Right renal pelvis (tissue), 4 donors: ENCODE measurements at places on chromosomes 1 and 21.

DNA sequence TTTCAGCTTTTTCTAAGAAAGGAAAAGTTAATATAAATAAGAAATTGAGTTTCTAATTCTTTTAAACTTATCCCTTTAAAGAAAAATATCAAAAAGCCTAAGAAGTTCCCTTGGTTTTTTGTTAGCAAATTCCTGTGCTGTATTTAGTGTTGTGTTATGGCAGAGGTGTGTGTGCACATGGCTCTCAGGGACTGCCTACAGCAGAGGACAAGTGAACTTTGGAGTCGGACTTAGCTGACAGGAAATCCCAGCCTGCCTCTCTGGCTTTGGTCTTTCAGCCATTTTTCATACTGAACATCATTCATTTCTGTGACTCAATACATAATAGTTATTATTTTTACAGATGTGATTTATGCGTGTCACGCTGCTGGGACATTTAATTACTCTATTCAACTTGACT is 149.6 kb downstream of the FMN2 start:
- DNase-seq, result no peak

GRCh38 chr1:241079047-241079446 is 278.0 kb downstream of the RGS7 start:
- no peak for DNase-seq

DNA sequence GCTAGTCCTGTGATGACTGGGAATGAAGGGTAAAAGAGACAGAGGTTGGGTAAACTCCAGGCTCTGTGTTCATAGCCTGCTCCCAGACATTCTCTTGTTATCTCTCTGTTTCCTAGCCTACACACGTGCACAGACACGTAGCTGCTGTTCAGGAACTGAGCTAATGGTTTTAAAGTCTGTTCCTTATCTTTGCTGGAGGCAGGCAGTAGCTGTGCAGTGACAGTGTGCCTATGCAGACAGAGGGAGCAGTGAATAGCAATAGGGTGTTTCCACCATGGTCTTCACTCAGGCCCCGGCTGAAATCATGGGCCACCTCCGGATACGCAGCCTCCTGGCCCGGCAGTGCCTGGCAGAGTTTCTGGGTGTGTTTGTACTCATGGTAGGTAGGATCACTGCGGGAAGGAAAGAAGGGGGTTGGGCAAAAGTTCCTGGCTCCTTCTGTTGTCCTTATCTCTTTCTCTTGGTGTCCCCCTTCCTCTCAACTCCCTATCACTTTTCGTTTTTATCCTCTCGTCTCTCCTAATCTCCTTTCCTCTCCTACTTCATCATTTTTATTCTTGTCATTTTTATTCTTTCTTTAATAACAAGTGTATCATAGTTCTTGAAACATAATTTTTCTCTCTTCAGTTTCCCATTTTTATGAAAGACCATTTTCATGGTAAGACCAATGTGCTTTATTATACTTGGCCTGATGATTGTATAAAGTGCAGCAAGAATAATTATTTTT is at the start of gene AQP10:
Gene AQP10, plus strand, starts transcription at position 212 of the 727 bp plus-strand sequence. Its CDS starts 63 bp downstream, at position 275.
- no peak for DNase-seq

GRCh38 chr1:202835548-202836072 is 24.9 kb downstream of the PCAT6 start:
- no peak for DNase-seq

- no peak for DNase-seq
Measured at GRCh38 chr1:200316148-200316803, 93.6 kb downstream of the ZNF281 start.

DNA sequence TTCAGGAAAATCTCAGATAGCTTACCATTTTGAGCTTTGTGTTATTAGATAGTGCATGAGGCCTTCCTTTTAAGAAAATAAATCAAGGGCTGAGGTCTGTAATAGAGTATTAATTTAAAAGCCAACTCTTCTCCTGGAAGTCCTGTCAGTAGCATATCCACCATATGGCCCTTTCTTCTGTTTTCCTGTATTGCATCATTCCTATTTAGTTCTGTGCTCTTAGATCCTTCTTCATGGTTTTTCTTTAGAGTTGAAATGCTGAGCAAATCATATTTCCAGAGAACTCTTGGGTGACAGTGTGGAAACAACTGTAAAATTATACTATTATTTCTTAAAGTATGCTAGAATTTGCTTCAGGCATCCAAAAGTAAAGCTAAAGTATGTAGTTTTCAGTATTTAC is 91.7 kb downstream of the TTC3 start:
- no peak for DNase-seq

DNA sequence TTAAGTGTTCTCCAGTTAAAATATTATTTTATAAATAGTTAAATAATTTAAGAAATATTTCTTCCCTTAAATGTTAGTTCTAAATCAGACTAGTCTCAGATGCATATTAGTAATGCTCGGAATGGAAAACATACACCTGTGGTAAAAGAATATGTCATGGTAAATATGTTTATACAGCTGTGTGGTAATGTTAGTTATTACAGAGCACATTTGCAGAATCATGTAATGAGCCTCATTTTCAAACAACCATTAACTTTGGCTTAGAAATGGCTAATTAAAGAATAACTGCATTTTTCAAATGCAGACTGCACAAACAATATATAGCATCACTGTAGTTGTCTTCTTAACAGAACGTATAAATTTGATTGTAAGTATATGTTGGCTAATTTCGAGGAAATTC is 90.3 kb downstream of the DISP1 start:
- no peak for DNase-seq

GRCh38 chr1:81071072-81071858 is 729.5 kb upstream of the ADGRL2 start:
- no peak for DNase-seq

DNA sequence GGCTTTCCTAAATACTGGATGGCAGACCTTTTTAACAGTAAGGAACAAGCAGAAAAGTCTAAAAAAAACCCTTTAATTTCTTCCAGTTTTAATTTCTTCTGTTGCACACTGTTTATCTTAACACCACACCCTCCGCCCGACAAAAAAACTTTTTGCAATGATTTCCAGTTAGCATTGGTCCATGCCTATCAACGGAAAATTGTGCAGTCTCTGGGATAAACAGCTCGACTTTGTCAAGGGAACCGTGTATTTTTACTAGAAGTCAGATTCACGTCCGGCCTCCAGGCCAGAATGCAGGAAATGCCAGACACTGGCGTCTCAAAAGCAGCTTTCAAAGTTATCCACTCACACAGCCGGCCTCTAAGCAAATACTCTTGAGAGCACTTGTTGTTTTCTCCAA is 378 bp upstream of the NUP210L start:
- no peak for DNase-seq

- no peak for DNase-seq
Measured at GRCh38 chr1:76871355-76871974, 4.2 kb downstream of the ST6GALNAC5 start.

- no peak for DNase-seq
Measured at GRCh38 chr1:110677526-110677925, 2.8 kb upstream of the KCNA3 start.

DNA sequence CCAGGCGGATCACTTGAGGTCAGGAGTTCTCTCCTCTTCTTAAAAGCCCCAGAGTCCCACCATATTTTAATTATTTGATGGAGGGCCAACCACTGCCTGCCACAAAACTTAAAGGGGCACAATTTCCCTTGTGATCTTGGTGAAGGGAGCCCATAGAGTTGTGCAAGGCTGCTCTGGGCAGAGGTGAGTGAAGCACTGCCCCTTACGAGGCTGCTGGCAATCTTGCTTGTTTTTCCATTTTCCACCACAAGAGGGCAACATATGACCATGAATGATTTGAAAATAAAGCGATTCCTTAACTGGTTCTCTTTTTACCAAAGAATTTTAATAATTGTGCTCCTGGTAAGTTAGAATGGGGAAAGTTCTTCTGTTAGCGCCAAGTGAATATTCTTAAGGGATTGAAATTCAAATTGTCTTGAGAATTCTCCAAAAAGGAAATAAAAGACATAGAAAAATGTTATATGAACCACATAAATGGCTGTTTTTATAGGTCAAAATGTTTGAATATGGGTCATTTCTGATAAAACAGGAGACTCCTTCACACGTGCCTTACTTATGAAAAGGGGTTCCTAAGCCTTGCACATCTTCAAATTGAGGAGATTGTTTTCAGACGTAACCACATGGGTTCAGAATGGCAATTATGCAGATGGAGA is 22.7 kb downstream of the PGM1 start:
- DNase-seq, result peak; percentile 72

DNA sequence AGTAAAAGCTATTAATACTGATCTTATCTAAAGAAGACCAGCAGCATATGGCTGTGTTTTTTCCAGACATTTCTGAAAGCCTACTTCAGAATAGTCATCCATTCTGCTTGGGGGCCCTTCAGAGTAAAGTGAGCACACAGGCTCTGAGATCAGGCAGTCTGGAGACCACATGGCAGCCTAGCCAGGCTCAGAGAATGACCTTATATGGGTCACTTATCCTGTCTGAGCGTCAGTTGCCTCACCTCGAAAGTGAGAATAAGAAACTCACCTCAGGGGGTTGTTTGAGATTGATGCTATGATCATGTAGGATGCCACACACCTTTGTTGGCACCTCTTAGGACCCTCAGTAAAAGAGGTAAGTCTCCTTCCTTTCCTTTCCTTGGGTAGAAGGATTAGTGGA is 270.4 kb downstream of the GRIK1 start:
- no peak for DNase-seq

- DNase-seq, result no peak
Measured at GRCh38 chr1:173433751-173434326, 43.3 kb upstream of the PRDX6 start.

GRCh38 chr1:221089803-221090202 is 210.6 kb downstream of the HLX start:
- DNase-seq, result no peak

GRCh38 chr1:116433275-116434257 is 60.5 kb downstream of the ATP1A1 start:
- DNase-seq, result no peak

- peak; percentile 29 for DNase-seq
Measured at GRCh38 chr21:36854391-36854790, 112.1 kb downstream of the HLCS start.

DNA sequence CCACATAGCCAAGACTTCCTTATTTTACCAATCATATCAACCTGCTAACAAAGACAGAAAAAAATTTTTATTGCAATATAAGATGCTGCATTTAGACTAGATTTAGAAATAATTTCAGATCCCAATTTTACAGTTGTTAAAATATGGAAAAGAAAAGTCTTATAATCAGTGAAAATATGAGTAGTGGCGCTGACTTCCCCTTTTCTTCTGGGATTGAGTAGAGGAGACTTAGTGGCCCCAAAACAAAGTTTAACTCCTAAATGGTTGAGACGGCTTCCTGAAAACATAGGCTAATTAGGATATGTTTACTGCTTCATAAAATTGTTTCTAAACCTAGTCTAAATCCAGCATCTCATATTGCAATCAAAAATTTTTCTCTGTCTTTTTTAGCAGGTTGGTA is 68.4 kb downstream of the RAB3GAP2 start:
- DNase-seq, result no peak

DNA sequence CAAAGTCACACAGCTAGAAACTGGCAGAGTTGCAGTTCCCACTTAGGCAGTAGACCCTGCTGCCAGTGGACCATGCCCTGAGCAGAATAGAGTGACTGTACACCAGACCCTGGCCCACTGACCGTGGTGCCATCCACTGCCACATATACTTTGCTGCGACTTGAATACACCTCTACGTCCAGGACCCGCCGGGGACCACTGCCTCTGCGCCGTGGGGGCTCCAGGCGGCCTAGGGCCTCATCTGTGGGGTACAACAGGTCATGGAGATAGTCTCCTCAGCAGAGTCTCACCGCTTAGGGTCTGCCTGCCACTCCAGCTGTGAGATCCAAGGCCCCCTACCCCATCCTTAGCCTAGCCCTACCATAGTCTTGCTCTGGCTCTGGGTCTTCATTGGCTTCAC is 1.6 kb downstream of the POMGNT1 start:
- no peak for DNase-seq

GRCh38 chr21:44875316-44875700 is 1.8 kb upstream of the PTTG1IP start:
- no peak for DNase-seq

- no peak for DNase-seq
Measured at GRCh38 chr1:12549460-12550349, 68.3 kb downstream of the DHRS3 start.

DNA sequence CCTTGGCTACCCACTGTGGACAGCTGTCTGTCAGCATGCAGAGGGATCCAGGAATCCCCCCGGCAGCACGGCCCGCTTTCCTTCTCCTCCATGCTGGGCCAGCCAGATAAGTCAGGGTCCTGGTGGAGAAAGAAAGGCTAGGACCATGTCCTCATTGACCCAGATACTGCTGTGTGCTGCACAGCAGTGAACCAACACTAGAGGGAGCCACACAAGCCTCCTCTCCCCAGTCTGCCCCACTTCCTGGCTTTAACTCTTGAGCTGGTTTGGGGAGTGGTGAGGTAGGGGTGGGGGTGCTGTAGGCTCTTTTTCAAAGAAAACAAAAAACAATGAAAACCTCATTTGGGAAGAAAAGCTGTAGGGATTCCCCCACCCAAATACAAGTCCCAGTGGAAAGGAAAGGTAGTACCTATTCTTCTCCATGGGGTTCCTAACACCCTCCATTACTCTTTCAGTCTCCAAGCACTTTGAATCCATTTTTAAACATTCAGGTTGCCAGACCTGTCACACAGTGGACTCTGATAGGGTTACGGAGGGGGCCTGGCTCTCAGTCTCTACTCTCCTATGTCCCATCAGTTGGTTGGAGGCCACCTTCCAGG is 84.9 kb upstream of the CD1D start:
- no peak for DNase-seq

- no peak for DNase-seq
Measured at GRCh38 chr1:61053712-61054600, 28.4 kb upstream of the NFIA start.

GRCh38 chr1:236468625-236469024 is 55.2 kb upstream of the LGALS8 start:
- no peak for DNase-seq

DNA sequence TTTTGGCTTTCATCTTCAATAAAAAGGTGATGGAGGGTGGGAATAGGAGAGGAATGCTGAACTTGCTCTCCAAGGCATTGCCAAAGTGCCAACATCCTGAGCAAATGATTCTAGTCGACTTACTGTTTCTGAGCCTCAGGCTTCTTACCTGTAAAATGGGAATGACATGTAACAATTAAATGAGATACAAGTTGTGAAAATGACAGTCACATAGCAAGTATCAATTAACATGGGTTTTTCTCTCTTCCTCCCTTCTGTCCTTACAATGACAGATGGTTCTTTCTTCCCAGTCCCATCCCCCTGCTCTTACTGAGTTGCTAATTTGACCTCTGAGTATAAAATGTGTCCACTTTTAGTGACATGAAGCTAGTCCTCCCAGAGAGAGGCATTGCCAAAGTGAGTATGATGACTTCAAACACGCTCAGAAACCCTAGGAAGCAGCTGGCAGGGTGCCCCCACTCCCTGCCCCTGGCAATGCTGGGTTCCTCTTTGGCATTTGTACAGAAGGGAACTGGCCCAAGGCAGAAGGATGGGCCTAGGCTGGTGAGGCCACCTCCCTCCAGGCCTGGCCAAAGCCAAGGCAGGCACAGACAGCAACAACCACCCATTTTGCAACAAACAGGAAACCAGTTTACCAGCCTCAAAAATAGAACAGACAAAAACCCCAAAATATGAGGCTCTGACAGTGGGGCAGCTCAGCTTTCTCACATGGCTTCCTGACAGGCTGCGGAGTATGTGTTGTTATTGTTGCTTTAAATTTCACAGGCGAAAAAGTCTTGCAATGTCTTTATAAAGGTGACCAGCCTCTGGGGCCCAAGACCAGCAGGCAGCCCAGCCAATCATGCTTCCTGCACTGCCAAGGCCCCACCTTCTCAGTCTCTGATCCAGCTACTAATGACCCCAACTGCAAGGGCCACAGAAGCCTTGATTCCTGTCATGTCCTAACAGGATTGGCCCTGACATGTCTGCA is 115.9 kb downstream of the HIVEP3 start:
- DNase-seq, result no peak

GRCh38 chr1:230833511-230833910 is 34.8 kb downstream of the C1orf198 start:
- DNase-seq, result no peak
